H1 (cell line): ENCODE measurements at places on chromosomes 5 and 9. TPM values are rescaled to one million over a fixed set of nuclear protein-coding genes. Genes with fewer than 3 reads are reported as not detected.

Gene SPINK7
- not detected in 2 replicates for polyA plus RNA-seq

Gene GALNT10
- polyA plus RNA-seq, result 4.6 and 5.1 TPM in 2 replicates

Gene SMARCA2
- polyA plus RNA-seq, result 6.3 and 12.5 TPM in 2 replicates

Gene PCDHGB6
- 4.1 and 4.3 TPM in 2 replicates for polyA plus RNA-seq

Gene GABRA1
- 1.6 and 4.7 TPM in 2 replicates for polyA plus RNA-seq

Gene BTNL3
- polyA plus RNA-seq, result not detected in 2 replicates

Gene SCGB3A1
- 0.20 TPM in 1 of 2 replicates, not detected in the other for polyA plus RNA-seq

Gene C5orf47
- polyA plus RNA-seq, result 0.09 and 0.11 TPM in 2 replicates

Gene BARHL1
- 0.06 TPM in 1 of 2 replicates, not detected in the other for polyA plus RNA-seq

Gene SPAG8
- 0.31 and 0.44 TPM in 2 replicates for polyA plus RNA-seq

Gene TNFAIP8
- 9.4 and 12.4 TPM in 2 replicates for polyA plus RNA-seq

Gene DDX4
- polyA plus RNA-seq, result 0.03 TPM in 1 of 2 replicates, not detected in the other

Gene SHOC1
- polyA plus RNA-seq, result not detected in 2 replicates

Gene KLF4
- 0.77 and 1.9 TPM in 2 replicates for polyA plus RNA-seq

Gene ELAVL2
- 2.4 and 4.9 TPM in 2 replicates for polyA plus RNA-seq

Gene CNTNAP3B
- polyA plus RNA-seq, result 1.1 and 1.3 TPM in 2 replicates

Gene PKD2L2
- polyA plus RNA-seq, result not detected in 2 replicates

Gene EXOSC3
- 43.5 and 46.7 TPM in 2 replicates for polyA plus RNA-seq

Gene SNCB
- 4.2 and 8.9 TPM in 2 replicates for polyA plus RNA-seq

Gene CTXN3
- polyA plus RNA-seq, result 0.05 TPM in 1 of 2 replicates, not detected in the other

Gene UBAP1
- polyA plus RNA-seq, result 25.0 and 31.4 TPM in 2 replicates

Gene COL27A1
- 15.1 and 26.0 TPM in 2 replicates for polyA plus RNA-seq

Gene SPINK5
- 0.97 and 1.4 TPM in 2 replicates for polyA plus RNA-seq

Gene INSL4
- not detected in 2 replicates for polyA plus RNA-seq

Gene SLC45A2
- 0.09 TPM in 1 of 2 replicates, not detected in the other for polyA plus RNA-seq

Gene DMRT1
- 0.06 and 0.15 TPM in 2 replicates for polyA plus RNA-seq

Gene MLLT3
- polyA plus RNA-seq, result 3.0 and 5.9 TPM in 2 replicates

Gene ADCY2
- 28.6 and 35.8 TPM in 2 replicates for polyA plus RNA-seq

Gene NR5A1
- polyA plus RNA-seq, result 0.29 and 0.74 TPM in 2 replicates

Gene ENTPD2
- 0.65 and 1.9 TPM in 2 replicates for polyA plus RNA-seq

Gene RASA1
- 11.2 and 15.9 TPM in 2 replicates for polyA plus RNA-seq

Gene IL33
- not detected in 2 replicates for polyA plus RNA-seq
